ENCODE measurements at places on chromosomes 11 and 22. TPM values are rescaled to one million over a fixed set of nuclear protein-coding genes. Genes with fewer than 3 reads are reported as not detected.

- DNase-seq, result no peak
These were observed 3.2 kb upstream of the KLHDC7B start for GRCh38 chr22:50542416-50542927.

- DNase-seq, result no peak
These were observed 2.6 kb upstream of the TCIRG1 start for GRCh38 chr11:68036141-68036716.

The SPA17 gene
- 4.6 TPM for total RNA-seq

The SCYL1 gene
- 84.4 TPM for total RNA-seq

GRCh38 chr11:78742430-78742829 lies 167.8 kb upstream of the NARS2 start:
- DNase-seq, result no peak

GRCh38 chr11:47587723-47588326 lies 1.3 kb downstream of the FAM180B start:
- DNase-seq, result peak; percentile 86

GRCh38 chr11:68632802-68633201 lies 51.5 kb upstream of the GAL start:
- DNase-seq, result peak; percentile 30

DNA sequence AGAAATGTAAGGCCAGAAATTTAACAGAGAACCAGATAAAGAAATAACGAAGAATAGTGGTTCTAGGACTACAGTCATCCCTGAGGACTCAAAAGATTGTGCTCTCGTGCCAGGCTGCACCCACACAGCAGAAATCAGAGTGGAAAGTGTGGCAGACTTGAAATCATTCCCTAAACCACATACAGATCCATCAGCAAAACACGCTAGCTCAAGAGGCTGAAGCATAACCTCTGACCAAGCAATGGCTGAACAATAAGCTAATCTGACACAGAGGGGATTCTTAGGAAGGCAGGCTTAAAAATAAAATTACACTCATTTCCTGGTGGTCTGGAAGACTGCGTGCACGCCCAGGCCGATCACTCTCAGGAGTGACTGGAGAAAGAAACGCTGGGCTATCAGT lies 19.0 kb downstream of the NCF4 start:
- DNase-seq, result no peak

GRCh38 chr11:64859542-64860414 lies 15.3 kb upstream of the CDC42BPG start:
- DNase-seq, result no peak

DNA sequence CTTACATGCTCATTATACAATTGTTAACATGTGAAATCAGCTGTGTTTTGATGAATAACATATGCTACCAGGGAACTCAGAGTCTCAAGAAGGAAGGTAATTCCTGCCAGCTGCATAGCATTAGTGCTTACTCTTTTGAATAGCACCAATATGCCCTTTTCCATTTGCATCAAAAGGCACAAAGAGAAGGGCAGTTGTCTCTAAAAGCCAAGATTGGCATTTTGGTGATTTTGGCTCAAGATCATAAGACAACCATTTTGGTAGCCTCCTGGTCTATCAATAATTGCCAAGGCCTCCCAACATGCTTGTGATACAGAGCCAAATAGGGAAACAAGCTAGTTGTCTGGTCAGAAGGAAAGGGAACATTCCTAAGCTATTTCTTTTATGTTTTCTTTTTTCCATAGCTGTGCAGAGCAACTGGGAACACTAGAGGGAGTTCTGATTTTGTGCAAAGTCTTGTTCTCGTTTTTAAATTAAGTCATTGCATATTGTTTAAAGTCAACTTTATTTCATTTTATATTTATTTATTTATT lies 416.7 kb upstream of the CHORDC1 start:
- no peak for DNase-seq

GRCh38 chr22:47034076-47034808 lies 271.8 kb downstream of the TBC1D22A start:
- DNase-seq, result no peak

- no peak for DNase-seq
These were observed 223.4 kb downstream of the FAM76B start for GRCh38 chr11:95566211-95566610.

- DNase-seq, result peak; percentile 93
These were observed 511 bp upstream of the CLCF1 start for GRCh38 chr11:67373648-67374570.

DNA sequence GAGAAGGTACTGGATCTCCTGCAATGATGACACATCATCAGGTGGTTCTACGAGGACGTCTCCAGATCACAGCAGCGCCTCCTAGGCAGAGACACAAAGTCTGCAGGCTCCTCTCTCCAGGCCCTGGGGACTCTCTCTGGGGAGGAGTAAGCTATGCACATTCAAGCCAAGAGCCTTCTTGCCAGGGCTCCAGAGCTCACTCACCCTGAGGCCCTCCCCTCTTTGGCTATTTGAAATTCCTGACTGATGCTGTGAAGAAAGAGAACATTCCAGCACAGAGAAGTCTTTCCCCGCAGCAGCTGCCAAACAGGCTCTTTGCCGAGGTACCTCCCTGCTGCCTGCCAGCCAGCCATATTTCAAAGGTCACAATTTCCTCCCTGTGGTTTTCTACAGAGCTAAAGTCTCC lies 204.9 kb downstream of the CSNK2A3 start:
- peak; percentile 96 for DNase-seq

The SERGEF gene
- total RNA-seq, result 16.6 TPM

GRCh38 chr11:92607969-92608722 lies 361.3 kb upstream of the MTNR1B start:
- no peak for DNase-seq

Measured in myocyte (in vitro differentiated cells).